T-helper 2 cell treated with Interferon-gamma antibody and Interleukin-4, amounts not matched to agents 5 μg/mL and 100 μg/mL, for 36 hours (primary cell): ENCODE measurements at places on chromosomes 5 and 9.
A peak's percentile ranks its signal among the peaks of the same experiment; 100 is the strongest.

- no peak for DNase-seq
These were observed 22.1 kb downstream of the XRCC4 start for GRCh38 chr5:83099445-83099844.

DNA sequence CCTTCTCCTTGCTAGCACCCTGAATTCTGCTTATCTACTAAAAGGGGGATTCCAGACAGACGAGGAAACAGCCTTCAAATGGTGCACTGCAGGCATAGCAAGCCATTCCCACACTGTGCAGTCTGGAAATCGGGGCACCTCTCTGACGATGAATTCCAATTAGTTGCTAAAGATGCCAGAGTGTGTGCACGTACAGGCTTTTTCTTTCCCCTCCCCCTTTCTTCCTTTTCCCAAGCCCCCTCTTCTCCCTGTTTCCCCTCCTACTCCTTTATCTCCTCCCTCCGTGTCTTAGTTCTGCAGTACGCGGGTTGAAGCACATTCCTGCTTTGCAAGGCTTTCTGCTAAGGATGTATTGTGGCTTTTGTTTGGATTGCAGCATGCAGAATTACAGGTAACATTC is at the start of gene GPR21:
GPR21 (plus strand) TSS at position 316 of the 400 bp plus-strand sequence. CDS start 900 bp downstream, outside the sequence.
- no peak for DNase-seq

- no peak for DNase-seq
These were observed 2.0 kb downstream of the CLIC3 start for GRCh38 chr9:136994180-136994887.

GRCh38 chr9:96449523-96449844 is 485 bp upstream of the HABP4 start:
- DNase-seq = no peak

- DNase-seq = no peak
These were observed 11.4 kb downstream of the HMCN2 start for GRCh38 chr9:130276955-130277354.

GRCh38 chr9:29213417-29214153 is 1640.3 kb upstream of the C9orf72 start:
- DNase-seq = no peak

DNA sequence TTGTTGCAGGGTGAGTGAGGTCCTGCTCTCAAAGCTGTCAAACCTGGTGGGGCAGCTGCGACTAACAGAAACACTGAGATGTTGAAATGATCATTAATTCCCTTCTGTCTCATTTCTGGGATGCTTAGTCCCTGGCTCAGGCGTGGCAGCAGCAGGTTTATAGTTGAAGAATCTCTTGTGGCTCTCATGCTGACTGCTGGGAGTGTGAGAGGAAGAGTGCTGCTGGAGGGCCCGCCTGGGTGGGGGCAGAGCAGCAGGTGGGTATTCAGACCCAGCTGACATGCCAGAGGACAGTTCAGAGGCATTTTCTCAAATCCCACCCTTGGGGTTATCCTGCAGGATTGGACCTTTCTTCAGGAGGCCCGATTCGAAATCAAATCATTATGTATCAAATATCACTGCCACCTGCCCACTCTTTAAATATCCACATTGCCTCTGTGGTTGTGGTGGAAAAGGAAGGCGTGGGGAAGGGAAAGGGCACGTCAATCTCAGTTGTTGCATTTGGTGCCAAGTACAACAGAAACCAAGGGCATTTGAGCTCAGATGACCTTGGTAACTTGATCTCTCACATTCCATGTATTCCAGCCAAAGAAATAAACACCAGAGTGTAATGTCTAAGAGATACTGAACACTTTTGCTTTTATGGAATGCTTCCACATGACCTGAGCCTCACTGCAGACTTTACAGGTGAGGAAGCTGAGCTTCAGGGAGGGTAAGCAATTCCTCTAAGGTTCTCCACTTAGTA is 224.3 kb downstream of the AOPEP start:
- no peak for DNase-seq

GRCh38 chr5:116046823-116047222 is 14.6 kb downstream of the ARL14EPL start:
- DNase-seq = no peak

DNA sequence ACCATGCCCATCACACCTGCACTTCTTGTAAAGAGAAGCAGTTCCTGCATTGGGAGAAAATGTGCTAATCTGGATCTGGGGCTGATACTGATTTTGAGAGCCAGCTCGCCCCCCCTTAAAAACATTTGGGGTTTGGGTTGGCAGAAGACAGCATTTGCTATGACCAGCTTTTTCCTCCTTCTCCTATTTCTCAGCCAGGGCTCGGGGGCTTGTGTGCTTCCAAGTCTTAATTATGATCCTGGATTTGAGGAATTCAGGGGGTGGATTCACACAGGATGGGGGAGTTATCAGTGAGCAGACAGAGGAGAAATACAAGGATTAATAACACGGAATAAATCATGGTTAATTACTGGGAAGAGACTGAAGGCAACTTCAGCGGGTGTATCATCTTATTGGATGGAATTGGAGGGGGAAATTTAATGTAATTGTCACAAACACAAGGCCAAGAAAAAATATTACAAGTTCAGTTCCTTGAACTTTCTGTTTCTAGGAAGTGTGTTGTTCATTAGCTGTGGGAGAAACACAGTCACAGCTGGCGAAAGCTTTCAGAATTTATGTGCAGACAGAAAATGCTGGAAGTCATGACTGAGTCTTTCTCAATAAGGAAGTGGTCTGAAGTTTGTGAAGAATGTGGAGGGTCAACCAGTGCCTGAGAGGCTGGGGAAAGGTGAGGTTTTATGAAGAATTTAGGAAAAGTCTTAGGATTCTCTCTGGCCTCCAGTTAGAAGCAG is 15.3 kb downstream of the C9orf152 start:
- DNase-seq = no peak

DNA sequence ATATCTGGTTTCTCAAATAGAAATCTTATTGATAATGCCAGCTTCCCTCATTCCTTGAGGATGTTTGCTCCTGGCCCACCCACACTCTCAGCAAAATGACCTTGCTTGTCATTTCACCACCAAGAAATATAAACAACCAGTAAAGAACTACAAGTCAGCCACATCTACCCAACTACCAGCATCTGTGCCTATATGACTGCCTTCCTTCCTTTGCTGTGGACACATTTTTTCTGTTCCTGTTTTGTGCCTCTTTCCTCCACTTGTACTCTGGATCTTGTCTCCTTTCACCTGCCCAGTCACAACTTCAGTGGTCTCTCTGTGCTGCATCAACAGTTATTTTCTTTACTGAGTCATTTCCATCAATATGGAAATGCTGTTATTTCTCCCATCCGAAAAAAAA is 20.3 kb downstream of the KIF2A start:
- no peak for DNase-seq

DNA sequence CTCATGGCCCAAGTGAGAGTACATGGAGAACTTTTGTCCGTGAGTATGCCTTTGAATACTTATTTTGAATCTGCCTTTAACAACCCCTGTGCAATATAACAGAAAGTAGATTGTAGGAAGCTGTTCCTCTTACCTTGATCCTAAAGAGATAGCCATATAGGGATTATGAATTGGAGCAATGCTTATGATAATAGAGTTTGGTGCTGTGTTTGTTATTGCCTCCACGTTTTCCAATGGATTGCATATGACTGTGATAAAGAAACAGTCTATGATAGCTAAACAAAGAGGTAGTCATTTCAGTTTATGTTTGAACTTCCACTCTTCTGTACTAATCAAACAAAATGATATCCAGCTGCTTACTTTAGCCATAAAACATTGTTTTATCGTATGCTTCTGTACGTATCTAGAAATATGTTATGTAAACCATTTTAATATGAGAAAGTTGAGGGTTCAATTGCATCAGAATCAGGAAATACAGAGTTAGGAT is 199.6 kb upstream of the RGMB start:
- DNase-seq = no peak

- DNase-seq = peak; percentile 80
These were observed 96.5 kb upstream of the LMX1B start for GRCh38 chr9:126516936-126517832.

DNA sequence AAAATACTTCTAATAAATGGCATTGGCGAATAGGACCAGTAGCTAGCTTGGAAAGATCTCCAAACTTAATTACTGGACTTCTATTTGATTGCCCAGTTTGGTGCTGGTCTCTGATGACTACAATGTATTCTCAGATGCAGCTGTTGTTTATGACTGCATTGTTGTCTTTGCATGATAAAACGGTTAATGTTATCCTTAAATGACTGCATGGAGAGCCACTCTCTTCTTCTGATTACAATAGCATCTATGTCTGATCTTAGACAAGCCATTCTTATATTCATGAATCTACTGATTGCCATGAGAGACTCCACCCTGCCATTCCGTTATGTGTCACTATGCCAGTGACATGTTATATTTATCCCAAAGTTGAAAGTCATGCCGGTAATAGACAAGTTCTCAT is 42.9 kb upstream of the ERBIN start:
- no peak for DNase-seq

DNA sequence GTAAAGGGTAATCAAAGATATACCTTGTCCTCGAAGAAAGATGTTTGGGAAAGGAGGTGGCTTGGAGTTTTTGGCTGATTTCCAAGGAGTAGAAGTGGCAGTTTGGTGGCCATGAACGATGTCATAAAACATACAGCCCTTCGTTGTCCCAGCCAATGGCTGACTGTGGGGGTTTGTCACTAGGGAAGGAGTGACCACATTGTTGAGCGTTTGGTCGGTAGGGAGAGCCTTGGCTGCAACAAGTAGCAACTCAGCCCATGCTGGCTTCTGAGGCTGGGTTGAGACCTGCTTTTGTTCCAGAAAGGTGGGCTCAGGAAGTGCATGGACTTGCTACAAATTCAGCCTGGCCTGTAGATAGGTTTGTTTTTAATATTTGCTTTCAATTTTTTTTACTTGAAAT is 128.3 kb downstream of the BOD1 start:
- DNase-seq = no peak

DNA sequence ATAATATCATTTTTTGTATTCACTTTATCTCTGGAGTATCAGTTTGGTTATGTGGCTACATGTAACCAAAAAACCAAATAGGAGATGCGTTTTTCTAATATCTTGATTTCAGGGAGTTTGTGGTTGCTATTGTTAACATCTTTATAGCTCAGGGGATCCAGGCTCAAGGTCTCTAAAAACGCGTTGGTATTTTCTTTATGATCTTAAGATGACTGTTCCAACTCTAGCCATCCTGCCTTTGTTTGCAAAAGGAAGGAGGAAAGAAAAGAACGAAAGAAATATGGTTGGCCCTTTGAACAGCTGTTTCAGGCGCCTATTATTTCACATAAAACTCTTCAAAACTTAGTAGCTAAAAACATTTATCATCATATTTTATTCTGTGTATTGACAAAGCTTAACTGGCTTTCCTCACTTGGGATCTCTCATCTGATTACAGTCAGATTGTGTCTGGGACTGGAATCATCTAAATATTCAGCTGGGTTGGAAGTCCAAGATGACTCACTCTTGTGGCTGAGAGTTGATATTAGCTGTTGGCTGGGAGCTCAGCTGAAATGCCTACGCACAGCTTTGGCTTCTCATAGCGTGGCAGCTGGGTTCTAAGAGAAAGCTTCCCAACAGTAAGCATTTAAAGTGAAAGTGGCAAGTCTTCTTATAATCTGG is 60.1 kb downstream of the FAM174A start:
- no peak for DNase-seq

DNA sequence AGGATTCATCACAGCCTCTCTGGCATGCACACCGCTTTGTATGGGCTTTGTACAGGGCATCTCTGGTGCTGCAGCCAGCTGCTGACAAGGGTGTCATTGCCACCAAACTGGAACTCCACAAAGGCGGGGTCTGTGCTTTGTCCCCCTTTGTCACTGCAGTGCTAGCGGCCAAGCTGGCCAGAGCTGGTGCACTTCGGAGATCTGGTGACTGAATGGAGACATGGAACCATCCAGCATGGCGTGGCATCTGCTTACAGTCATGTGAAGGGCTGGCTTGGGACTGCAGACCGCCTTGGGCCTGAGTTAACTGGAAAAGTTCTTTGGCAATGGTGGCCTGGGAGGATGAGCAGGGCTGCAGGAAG is 18.7 kb upstream of the COL5A1 start:
- no peak for DNase-seq

DNA sequence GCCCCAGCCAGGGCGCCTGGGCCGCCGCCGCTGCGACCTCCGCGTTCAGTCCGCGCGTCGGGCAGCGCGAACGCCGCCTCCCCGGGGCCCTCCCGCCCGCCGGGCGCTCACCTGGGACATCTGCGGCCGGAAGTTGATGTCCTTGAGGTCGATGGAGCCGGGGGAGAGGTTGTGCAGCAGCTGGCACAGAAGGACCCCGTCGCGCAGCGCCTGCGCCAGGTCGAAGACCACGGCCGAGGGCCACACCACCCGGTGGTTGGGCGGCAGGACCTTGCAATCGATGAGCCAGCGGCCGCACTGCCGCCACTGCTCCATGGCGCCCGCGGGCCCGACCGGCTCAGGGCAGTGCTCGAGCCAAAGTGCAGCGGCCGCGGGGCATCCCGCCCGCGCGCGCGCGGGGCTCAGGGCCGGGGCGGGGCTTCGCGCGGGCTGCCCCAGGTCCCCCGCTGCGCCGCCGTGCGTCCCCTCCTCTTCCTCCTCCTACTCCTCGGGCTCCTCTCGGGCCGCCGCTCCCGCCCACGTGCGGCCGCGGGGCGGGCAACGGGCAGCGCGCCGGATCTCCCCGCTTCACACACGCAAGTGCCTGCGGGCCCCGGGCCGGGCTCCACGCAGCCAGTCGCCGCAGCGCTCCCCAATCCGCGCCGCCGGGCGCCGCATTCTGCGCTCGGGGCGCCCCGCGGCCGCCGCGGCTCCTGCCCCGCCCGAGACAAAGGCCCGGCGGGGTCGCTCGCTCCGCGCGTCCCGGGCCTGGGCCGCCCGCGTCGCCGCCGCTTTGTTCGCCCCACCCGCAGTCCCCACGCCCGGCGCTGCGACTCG is at the start of gene VAV2:
VAV2 (minus strand) TSS at position 361 of the 816 bp plus-strand sequence; CDS start at position 315, 46 bp downstream.
- DNase-seq = peak; percentile 67

- no peak for DNase-seq
These were observed 49.7 kb downstream of the OLFM1 start for GRCh38 chr9:135136991-135137832.

DNA sequence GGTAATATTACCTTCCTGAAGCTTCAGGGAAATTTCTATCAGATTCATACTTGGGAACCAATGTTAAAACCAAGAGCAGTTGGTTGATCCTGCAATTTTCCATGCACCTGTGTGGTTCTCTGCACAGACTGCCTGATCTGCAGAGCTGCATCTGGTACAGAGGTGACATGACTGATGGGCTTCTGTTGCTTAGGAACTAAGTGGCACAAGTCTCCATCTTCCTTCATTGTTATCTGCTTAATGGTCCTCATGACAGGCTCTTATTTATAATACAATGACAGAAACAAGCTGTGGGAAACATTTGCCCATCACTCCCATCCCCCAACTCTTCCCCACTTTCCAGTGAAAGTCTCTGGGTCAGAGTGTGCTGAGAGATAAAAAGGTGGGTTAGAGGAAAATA is 799.1 kb downstream of the TAF11L14 start:
- DNase-seq = no peak

DNA sequence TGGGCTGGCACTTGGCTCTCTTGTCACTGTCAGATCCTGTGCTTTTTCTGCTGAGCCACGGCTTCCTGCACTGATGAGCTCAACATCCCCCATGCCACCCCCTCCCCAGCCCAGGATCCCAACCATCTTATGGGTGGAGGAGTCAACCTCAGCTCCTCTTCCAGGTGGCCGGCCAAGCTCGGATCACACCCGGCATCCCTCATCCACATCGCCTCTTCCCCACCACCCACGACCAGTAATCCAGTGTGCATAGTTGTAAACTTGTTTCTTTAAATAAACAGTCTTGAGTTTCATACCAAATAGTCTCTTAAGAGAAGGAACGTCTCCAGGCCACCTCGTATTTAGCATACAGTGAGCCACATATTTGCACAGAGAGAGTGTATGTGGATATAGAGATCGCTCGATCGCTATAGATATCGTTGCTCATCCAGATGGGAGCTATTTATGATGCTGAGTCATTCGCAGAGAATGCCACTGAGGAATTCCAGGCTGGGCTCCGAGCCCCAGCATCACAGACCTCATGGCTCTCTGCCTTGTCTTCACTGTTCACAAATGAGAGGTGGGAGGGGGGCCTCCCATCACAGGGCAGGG is 61.8 kb upstream of the CPLX2 start:
- no peak for DNase-seq
